ENCODE measurements at places on chromosomes 2 and 18.
A peak's percentile ranks its signal among the peaks of the same experiment; 100 is the strongest.

DNA sequence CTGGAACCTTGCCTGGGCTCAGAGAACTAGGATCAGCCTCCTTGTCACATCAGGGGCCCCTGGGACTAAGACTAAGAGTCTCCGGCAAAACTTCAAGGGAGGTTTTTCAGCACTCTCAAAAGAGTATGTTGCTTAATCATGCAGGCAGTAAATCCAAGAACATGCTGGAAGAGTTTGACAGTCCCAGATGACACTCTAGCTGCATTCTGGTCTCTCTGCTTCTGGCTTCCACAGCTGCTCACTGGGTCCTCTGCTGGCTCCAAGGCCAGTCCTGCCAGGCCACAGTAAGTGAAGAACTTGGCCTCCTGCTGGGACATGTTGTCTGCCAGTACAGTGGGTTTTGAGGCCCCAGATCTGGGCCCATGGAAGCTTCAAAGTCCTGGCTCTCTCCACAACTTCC is 45.2 kb upstream of the IL1RL1 start:
- DNase-seq, result no peak

- no peak for DNase-seq
Observed at GRCh38 chr18:61127714-61128467, 205.3 kb upstream of the CDH20 start.

DNA sequence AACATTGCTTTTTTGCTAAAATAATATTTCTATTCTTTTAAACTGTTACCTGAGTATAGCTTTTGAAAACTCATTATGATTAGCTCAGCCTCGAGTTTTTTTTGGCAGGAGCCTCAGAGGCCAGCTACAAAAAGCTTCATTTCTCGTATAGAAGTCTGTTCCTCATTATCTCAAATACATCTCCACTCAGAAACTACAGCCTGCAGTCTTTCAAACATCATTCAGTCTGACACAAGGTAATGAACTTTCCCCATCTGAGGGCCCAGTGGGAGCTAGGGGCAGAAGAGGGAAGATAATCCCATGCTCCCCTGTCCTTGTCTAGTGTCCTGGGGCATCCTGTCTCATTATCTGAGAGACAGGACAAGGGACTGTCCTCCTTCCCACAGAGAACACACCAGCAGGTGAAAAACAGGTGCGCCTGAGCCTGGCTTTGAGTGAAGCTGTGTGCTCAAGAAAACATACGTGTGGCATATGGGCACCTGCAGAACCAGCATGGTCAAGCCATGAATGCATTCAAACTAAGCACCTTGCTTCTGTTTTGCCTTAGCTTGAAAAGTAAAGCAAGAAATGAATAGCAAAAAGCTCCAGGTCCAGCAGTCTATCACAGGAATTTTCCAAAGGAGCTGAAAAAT is 247.5 kb downstream of the MREG start:
- DNase-seq, result no peak

DNA sequence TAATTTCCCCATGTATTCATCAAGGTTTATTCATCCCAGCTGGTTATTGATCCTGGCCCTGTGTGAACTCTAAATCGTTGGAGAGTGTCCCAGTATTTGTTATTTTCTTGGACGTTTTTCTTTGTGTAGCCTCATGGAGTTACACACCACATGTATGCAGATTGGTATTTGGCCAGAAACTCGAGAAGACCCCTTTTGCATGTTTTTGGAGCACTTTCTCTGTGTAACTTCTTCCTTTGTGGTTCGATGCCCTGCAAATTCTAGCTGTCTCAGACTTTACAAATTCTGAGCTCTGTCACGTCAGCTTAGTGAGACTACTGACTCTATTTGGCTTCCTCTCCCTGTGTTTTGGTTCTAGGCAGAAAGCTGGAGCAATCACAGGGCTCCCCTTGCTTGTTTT is 198.7 kb downstream of the MCFD2 start:
- no peak for DNase-seq

DNA sequence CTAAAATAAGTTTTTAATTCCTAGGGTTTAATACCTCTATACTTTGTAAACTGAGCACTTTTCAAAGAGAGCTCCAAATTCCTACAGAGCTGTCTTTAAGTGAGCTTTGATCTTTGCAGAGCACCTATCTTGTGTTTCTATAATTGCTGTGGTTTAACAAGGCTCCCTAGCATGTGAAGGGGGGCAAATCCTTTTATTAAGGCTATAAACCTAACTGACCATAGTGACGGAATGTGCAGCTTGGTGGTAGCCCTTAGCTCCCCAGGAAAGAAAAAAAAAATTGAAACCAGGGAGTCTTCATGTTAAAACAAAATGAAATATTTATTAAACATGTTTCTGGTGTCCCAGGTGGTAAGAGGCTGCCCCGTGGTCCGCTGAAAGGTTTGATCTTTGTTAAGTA is 78.6 kb upstream of the ETAA1 start:
- DNase-seq, result no peak

DNA sequence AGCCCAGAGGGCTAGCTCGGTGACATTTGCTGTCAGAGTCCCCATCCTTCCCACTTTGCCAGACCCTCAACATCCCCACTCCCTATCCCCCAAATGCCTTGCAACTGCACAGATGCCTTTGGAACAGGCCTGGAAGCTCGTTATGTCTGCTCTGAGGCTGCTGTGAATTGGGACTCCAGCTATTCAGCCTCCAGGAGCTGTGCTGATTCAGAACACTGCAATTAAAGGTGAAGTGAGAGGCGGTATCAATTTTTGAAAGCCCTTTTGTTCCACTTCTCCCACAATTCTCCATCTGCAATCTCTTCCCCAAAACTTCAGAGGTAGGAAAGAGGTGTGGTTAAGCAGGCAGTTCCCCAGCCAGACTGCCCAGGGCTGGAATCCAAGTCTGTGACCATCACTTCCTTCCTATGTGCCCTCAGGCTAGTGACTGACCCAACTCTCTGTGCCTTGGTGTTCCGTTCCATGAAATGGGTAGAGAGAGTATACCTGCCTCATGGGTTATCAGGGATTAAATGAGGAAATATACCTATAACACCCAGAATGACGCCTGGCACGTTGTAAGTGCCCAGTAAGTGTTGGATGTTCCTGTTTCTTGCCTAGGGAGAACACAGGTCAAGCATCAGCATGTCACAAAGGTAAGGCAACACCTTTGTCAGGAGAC is 17.5 kb downstream of the NOSTRIN start:
- DNase-seq, result no peak

DNA sequence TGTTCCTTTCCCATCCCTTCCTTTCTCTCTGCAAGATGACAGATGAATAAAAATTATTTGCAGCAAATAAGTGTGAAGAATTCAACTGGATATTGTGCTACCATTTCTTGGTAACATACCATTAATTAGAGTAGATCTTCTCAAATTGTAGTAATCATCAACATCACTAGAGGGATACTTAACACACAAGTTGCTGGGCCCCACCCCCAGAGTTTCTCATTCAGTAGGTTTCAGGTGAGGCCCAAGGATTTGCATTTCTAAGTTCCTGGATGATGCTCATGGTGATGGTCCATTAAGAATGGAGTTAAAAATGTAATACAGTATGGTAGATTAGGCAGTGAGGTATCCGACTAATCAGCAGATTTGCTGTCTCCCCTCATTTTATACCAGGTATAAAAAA is 594.0 kb downstream of the ERBB4 start:
- no peak for DNase-seq

- DNase-seq, result no peak
Observed at GRCh38 chr18:68854786-68855391, 57.0 kb downstream of the CCDC102B start.

DNA sequence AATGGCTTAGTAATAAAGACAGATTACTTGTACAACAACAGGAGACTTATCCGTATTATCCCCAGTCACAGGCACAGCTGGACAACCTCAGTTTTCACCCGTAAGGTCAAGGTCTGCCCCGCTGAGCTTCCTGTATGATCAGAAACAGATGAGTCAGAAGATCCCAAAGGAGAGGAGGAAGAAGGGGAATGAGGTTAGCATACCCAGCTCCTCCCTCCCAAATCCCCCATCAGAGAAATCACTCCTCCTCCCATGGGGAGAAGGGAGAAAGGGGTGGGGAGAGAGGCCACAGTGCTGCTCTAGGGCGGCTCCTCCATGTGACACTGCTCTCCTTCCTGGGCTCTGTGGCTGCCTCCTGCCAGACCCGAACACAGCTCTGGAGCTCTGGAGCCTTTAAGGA is 53.8 kb upstream of the SPTBN1 start:
- DNase-seq, result no peak

DNA sequence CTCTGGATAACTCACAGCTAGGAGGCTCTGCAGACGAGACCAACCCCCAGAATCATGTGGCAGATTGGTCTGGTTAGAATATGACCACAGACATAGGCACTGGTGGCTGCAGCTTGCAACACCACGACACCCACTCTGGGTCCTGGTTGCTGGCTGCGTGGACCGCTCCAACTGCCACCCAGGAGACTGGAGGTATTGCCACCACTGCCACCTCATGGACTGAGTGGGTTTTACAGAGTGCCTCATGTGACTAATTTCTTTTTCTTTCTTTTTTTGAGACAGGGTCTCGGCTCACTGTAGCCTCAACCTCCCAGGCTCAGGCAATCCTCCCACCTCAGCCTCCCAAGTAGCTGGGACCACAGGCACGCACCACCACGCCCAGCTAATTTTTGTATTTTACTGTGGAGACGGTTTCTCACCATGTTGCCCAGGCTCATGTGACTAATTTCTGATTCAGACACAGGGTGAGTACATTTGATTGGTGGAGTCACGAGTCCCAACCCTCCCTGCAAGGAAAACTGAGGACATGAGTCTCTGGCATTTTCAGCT is 29.9 kb upstream of the NT5DC4 start:
- peak; percentile 58 for DNase-seq

- DNase-seq, result no peak
Observed at GRCh38 chr2:143402451-143402850, 273.2 kb downstream of the ARHGAP15 start.

Measured in activated T-cell treated with anti-CD3 and anti-CD28 coated beads for 1 hour (primary cell).